HT1080 (cell line): ENCODE measurements at places on chromosomes 3 and 15.

DNA sequence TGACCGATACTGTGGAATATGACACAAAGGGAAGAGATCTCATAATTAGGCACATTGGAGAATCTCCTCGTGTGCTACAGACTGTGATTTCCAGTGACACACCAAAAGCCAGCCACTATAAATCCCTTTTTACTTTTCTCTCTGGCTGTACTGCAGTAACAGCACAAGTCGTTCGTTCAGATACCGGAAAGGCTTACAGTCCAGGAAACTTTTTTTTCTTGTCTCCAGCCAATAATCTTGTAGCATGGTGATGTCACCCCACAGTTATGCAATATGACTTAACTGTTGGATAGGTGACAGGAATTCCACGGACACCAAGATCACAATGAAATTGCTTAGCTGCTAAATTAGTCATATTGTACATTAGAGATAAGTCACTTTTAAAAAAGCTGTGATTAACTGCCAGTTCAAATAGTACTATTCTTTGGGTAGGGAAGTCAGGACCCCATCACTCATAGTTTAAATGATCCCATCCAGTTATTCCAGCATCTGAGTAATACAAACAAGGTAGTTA, 36.3 kb upstream of the TSC22D2 start:
- DNase-seq: peak; percentile 100

DNA sequence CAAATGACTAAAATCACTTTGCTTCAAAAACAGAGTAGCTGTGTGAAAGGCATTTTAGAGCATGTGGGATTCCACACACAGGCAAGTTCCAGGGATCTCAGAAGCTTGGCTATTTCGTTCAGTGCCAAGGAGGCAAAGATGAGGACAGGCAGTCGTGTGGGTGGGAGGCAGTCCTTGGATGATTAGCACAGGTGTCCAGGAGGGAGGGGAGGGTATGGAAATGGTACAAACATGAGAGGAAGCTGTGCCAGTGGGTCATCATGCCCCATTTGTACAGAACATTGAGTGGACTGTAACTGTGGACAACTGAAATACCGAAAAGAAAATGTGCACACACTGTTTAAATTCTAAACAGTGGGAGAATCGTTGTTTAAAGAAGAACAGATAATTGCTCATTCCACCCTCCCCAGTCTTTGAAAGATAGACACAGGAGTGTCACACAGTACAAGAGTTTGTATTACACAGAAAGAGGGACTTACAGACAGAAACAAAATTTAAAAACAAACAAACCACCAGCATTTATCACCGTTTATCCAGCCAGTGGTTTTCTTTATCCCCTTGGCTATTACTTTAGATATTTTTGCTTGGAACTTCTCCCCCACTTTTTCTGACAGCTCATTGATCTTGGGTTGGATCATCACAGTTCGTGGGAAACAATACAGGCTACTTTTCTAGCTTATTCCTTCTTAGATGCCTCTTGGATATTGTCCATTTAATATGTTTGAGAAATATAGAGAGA, 122.9 kb downstream of the GREM1 start:
- DNase-seq: no peak

GRCh38 chr15:98561169-98561941, 87.0 kb upstream of the IGF1R start:
- DNase-seq: no peak

DNA sequence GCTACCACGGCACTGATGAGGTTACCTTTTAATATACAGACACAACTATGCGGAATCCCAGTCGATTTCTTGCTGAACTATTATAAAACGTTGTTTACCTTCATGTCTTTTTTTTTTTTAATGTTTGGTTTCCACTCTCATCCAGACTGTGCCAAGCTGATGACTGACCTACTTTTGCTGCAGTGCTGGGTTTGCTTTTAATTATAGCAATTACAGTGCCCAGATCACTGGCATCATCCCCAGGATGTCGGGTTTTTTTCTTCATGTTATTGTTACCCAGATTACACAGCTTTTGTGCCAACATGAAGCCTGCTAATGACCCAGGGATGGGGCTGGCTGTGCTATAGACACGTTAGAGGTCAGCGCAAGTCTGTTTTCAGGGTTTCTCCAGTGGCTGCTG, 294.0 kb upstream of the ATP10A start:
- DNase-seq: no peak

- DNase-seq: no peak
Measured at GRCh38 chr3:8562081-8562595, 60.5 kb downstream of the LMCD1 start.

- DNase-seq: no peak
Measured at GRCh38 chr3:50662408-50662807, 12.3 kb upstream of the DOCK3 start.

GRCh38 chr15:89836267-89837133, 21.8 kb upstream of the ANPEP start:
- peak; percentile 90 for DNase-seq

DNA sequence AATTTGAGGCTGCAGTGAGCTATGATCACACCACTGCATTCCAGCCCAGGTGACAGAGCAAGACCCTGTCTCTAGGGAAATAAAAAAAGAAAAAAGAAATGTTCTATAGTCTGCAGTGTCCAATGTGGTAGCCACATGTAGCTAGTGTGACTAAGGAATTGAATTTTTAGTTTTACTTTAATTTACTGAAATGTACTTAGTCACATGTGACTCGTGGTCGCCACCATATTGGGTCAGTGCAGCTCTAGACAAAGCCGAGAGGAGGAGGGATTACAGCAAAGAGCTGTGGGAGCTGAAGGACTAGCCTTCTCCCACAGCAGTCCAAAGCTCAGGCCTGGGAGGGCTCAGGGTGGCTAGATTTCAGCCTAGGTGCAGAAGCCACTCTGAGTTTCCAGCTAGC, 65.9 kb upstream of the NTRK3 start:
- no peak for DNase-seq

GRCh38 chr3:157275832-157276231, 115.9 kb upstream of the CCNL1 start:
- no peak for DNase-seq

- no peak for DNase-seq
Measured at GRCh38 chr3:72976281-72976741, 20.3 kb upstream of the PPP4R2 start.

DNA sequence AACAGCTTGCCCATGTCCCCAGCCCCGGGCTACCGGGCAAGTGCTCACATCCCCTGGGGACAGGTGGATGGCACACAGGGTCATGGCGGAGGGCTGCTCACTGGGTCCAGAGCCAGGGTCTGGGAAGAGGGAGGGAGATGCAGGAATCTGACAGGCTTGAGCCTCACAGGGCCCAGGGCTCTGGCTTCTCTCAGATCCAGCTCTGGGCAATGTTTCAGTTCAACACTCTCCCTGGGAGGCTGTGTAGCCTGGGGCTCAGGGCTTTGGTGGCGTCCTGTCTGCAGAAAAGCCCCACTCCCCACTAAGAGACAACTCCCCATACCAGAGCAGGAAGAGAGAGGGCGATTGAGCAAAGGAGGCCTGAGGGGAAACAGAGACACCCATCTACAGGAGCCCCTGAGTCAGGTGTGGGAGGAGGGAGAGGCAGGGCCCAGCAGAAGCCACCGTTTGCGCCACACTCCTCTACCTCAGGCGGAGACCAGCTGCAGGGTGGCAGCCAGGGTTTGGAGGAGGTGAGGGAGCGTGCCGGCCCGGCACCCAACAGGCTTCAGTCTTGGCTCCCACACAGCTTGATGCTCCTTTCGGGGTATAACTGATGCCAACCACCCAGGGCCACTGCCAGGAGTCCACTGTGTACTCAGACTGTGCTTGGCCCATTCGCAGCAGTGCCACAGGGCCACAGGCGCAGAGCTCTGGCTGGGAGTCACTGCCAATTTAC, 16.8 kb upstream of the SRP14 start:
- DNase-seq: no peak

GRCh38 chr3:64150623-64151207, 74.6 kb downstream of the PRICKLE2 start:
- no peak for DNase-seq

DNA sequence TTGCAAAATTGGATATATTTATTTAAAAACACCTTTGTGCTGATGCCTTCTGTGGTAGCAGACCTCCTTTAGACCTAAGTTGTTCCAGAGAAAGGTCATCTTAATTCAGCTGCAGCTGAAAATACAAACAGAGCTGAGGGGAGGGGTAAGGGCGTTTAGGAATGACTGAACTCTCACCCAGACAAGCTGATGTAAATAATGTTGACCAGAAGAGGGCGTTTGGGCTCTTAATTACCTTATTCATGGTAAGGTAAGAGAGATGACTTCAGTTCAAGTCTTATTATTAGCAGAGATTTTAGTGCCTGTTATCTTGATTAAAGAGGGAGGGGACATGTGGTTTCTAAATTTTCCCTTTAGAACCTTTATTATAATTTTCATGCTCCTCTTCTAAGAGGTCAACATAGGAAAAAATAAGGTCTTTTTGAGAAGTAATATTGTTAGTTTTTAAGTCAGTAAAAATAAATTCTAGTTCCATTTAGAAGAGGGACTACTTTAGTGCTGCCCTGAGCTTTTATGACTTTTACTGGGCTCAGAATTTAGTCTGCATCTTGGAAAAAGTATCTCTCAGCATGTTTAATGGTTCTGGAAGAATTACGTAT, 46.3 kb downstream of the GPR171 start:
- peak; percentile 63 for DNase-seq

DNA sequence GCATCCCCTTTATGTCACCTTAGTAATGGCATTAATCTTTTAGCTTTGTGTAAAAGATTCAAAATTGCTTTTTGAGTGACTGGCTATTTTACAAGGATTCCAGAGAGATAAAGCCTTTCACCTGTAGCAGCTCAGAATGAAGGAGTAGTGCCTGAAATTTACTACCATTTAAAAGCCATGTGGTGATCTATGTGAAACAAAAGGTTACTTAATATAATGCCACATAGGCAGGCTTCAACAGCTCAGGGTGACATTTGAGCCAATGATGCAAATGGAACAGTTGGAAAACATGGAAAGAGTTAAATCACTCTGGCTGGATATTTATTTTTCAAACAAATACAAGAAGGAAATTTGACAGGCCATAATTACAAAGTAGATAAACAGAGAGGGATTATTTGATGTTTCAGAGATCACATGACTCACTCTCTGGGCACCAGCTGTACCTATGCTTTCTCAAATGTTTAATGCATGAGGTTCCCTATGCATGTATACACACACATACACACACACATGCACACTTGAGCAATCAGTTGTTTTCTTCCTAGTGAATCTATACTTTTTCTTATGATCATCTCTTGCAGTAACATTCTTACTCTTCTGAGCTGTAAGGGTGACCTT, 171.5 kb downstream of the ZMAT3 start:
- DNase-seq: no peak

DNA sequence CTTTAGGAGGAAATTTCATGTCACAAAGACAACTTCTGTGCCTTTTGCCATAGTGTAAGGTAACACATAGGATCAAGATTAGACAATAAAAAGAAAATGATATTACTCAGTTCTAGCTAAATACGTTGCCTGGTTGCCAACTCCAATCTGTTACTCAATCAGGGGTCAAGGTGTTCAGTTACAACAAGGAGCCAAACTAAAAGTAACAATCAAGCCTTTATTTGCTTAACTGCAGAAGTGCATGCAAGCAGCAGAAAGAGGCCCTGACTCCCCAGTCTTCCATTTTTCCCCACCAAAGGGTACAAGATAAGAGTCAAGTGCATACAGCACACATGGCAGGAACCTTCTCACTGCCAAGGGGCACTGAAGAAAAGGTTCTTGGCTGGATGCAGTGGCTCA, 28.3 kb upstream of the PPP4R2 start:
- DNase-seq: no peak

GRCh38 chr3:72288955-72289691, 504.2 kb upstream of the PROK2 start:
- peak; percentile 42 for DNase-seq

DNA sequence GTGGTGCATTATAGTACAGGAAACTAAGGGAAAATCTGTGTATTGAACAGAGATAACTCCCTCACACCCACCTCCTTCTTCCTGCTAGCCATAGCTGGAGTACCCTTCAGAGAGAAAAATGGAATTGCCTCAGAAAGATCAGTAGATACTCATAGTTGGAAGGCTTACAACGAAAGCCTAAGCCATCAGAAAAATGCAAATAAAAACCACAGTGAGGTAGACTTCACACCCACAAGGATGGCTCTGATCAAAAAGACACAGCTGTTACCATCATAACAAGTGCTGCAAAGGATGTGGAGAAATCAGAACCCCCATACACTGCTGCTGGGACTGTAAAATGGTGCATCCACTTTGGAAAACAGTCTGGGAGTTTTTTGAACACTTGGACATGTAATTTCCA, 7.4 kb upstream of the DLG1 start:
- peak; percentile 44 for DNase-seq

DNA sequence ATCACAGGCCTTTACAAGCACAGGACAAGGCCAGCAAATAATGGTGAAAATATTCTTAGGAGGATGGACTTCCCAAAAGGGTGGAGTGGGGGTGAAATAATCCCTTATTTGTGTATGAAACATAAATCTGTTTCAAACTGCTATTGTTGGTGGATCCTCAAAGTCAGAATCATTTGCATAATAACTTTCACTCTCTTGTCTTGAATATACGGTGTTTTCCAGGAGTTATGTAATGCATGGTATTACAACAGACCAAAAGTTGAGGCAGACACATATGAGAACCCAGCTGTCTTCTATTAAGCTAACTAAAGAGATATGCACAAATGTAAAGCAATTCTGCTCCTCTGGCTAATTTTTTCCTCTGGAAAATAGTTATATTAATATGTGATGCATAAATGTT, 57.7 kb downstream of the PRTG start:
- no peak for DNase-seq

DNA sequence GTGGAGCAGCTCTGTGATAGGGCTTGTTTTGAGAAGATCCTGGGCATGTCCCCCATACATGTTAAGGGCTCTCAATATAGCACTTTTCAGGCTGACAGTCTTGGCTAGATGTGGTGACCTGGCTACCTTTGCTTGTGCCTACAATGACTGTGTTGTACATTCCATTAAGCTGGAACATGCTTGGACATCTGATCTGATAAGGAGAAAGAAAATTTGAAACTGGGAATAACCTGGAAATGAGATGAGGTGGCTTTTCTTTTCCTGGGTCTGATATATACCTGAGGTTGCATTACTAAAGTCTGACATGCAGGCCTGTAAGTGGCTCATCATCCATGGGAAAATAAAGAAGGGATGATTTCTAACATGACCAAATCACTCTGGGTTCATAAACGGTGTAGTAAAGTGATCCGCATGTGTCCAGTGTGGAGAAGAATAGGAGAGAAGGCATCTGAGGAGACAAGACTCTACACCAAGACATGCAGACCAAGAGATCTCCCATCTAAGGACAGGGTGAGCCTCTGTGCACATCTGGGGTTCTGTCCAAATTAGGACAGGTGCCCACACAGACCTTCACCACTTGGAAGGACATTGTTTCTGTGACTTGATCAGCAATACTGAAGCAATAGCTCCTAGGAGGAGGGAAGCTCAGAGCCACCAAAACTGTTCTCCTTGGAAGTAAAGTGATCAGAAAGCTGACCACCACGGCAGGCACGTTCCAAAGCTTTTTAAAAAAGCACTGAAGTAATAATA, 62.0 kb downstream of the KLHL6 start:
- DNase-seq: no peak

- no peak for DNase-seq
Measured at GRCh38 chr3:36824443-36824842, 60.1 kb upstream of the DCLK3 start.

- peak; percentile 81 for DNase-seq
Measured at GRCh38 chr3:172635588-172635987, 75.3 kb downstream of the NCEH1 start.

GRCh38 chr3:147403511-147403910, 2.8 kb downstream of the ZIC4 start:
- no peak for DNase-seq

- no peak for DNase-seq
Measured at GRCh38 chr15:75422554-75422953, 28.9 kb downstream of the SIN3A start.

- DNase-seq: no peak
Measured at GRCh38 chr3:4595710-4596113, 102.6 kb downstream of the ITPR1 start.
